WERI-Rb-1 (cell line): ENCODE measurements at places on chromosomes 6 and 20.
A peak's percentile ranks its signal among the peaks of the same experiment; 100 is the strongest.

GRCh38 chr6:158040051-158040803 lies 58.6 kb downstream of the SYNJ2 start:
- no peak for DNase-seq

DNA sequence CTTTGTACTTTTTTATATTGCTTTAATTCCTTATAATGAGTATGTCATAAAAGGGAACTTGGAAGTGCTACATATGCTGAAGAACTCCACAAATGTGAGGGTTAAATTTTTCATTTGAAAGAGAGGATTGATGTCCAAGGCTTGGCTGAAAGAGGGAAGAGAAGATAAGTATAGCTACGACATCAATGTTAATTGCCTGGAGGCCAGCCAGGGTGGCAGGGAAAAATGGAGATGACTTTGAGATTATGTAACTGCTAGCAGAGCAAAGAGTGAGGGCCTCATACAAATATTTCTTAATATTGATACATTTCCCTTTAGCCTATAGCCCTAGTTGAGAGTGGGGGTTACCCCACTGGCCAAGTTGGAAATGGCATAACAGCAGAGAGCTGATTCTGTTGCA lies 24.8 kb upstream of the RIMS4 start:
- DNase-seq: no peak

DNA sequence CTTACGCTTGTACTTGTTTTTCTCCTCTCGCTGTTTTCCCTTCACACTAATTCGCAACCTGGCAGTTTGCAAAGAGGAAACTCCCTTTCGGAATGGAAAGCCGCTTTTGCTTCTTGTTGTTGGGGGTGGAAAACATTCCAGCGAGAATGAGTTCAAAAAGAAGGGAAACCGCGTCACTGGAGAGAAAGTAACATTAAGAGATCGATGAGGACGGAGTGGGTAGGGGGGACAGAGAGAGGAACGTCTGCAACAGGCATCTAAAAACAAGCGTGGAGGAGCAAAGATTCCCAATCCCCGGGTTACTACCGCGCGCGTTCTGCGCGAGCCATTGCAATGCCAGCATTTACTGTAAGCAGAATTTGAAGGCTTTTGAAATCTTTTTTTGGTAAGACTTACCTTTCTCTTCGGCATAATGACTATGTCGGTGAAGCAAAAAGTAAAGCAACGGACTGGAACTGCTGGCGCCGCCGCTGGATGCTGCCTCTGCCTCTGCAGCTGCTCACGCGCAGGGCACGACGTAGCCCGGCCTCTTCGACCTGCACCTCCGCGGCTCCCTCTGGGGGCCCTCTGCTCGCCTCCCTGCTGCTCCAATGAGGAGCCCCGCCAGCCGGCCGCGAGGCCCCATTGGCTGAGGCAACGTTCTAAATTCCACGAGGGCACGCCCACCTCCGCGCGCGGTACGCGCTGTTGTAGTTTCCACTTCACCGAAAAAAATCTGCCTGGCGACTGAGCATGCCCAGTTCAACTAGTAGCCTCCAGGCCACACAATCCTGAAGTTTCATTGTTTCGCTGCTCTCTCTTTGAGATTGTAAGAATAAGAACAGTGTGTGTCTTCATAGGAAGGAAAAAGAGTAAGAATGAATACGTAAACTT lies at the start of gene HMGN3:
HMGN3 (minus strand) TSS at position 533 of the 873 bp plus-strand sequence.
- DNase-seq: peak; percentile 95

GRCh38 chr6:152147269-152147668 lies 339.8 kb downstream of the ESR1 start:
- DNase-seq: no peak

- DNase-seq: no peak
Measured at GRCh38 chr20:41347523-41348429, 7.2 kb downstream of the LPIN3 start.
